Endothelial cell (in vitro differentiated cells): ENCODE measurements at places on chromosomes 13 and 19. TPM values are rescaled to one million over a fixed set of nuclear protein-coding genes. Genes with fewer than 3 reads are reported as not detected.

The C19orf81 gene
- not detected for total RNA-seq

DNA sequence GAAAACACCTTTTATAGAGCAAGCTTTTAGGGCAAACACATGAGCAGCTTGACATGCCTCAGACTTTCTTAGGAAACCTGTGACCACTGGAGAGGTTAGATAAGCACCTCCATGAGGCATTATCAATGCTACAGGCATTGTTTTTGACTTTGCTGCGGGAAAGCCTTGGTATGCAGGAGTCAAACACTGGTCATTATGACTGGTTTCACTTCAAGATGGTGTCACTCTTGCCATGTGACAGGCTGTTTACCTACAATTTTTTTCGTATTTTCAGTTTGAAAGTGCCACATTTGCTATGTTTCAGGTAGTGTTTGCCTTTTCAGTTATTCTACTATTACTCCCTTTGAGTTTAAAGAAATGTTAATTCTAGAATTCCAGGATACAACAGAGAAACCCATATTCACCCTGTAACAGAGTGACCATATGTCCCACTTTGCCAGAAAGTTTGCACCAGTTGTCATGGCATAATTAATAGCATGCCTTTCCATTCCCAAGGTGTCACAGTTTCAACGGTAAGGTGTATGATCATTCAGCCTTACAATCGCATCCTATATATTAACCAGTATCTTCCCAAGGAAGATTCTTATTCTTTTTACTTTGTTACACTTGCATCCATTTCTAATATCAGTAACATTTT is 33.0 kb downstream of the USP12 start:
- no peak for DNase-seq

DNA sequence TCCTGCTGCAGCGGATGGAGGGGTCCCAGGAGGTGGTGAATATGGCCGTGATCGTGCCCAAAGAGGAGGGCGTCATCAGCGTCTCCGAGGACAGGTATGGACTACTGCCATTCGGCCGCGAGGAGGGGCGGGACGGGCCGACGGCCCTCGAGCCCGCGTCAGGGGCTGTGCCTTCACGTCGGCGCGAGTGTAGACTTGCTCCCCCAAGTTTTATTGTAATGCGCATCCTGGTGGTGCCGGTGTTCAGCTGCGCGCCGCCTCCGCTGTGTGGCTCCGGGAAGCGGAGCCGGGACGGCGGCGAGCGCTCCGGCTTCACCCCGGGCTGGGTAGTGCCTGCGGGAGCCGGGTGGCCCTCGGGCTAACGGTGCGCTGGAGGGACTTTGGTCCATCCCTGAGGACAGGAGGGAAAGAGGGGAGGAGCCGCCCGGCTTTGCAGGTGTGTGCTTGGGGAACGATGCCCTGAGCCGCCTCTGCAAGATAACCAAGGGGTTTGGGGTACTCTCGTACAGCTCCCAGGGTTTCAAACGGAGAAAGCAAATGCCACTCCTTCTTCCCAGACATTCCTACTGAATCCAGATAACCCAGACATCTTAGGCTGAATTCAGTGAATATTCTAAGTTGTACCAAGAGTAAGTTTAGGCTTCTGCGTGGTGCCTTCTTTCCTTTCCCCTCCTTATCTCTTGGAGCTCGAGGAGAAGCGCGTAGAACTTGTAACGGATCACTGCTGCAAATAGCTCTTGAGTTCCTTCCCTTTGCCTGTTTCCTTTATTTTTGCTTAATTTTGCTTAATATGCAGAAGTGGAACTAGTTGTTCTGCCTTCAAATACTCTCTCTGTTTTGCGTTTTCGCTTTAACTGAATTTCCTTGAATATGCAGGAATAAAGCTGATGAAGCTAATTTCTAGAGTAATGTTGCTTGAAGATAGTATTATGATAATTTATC is 740 bp downstream of the WDFY2 start:
- peak; percentile 59 for DNase-seq

GRCh38 chr19:20388706-20389225 is 176.8 kb downstream of the ZNF737 start:
- no peak for DNase-seq

GRCh38 chr13:59865398-59865797 is 298.3 kb downstream of the DIAPH3 start:
- no peak for DNase-seq

DNA sequence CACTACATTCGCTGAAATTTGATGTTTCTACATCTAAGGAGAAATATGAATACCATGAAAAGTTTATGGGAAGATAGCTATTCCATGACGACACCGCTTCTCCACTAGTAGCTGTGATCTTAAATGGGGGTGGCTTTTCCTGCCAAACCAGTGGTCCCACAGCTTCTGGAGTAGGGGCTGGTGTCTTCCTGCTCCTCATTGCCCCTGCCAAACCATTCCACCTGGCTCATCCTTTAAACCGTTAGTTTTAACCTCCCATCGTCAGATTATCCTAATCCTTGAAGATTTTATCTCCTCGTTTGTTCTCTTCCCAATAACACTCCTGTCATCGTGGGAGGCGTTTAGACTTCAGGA is 568 bp upstream of the ZNF230 start:
- no peak for DNase-seq

The CYSLTR2 gene
- total RNA-seq, result not detected

The FXYD1 gene
- total RNA-seq, result not detected

- no peak for DNase-seq
These were observed 32.5 kb downstream of the ZNF527 start for GRCh38 chr19:37403403-37403802.

DNA sequence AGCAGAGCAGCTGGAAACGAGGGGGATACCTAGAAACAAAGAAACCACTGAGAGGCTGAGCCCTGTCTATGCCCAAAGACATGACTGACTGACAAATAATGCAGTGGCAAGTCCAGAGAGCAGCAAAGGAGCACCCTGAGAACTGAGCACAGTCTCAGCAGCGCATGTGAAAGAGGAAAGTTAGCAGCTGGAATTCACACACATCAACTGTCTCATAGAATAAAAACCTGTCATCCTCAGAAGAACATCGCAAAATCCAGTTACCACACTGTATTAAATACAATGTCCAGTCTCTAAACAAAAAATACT is 24.1 kb upstream of the DLEU7 start:
- no peak for DNase-seq

- DNase-seq, result no peak
These were observed 836.4 kb downstream of the SLITRK6 start for GRCh38 chr13:84962849-84963248.

DNA sequence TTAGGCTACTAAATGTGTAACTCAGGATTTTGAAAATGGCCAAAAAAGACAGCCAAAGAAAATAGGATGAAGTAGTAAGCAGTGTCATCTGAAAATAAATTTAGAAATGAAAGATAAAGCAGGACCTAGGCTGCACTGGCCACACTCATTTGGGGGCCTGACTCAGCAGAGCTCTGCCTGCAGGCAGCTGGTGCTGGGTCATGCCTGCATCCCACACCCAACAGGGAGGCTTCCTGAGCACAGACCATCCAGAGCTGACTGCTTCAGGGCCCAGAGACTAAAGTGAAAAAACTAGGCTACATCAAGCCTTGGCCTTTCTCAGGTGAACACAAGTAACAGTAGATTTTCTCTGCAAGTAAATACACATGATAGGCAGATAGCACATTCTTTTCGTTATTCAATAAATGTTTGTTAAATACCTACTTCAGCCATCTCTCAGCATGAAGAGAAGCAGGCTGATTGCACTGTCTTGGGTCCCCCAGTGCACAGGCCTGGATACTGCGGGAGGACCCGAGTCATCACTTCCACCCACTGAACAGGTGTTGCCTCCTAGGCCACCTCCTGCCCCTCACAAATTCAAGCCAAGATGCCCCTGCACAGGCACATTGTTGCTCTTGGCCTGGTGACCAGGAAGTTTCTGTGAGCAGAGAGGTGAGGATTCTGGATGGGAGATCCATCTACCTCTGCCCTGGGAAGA is 284.0 kb downstream of the OXGR1 start:
- DNase-seq, result no peak

- peak; percentile 30 for DNase-seq
These were observed at the start of gene TNFSF11 for GRCh38 chr13:42574011-42574410. TNFSF11 (plus strand) TSS chr13:42574152; CDS start chr13:42574304, 152 bp downstream.

- DNase-seq, result no peak
These were observed 4.3 kb upstream of the NAXD start for GRCh38 chr13:110610955-110611595.

DNA sequence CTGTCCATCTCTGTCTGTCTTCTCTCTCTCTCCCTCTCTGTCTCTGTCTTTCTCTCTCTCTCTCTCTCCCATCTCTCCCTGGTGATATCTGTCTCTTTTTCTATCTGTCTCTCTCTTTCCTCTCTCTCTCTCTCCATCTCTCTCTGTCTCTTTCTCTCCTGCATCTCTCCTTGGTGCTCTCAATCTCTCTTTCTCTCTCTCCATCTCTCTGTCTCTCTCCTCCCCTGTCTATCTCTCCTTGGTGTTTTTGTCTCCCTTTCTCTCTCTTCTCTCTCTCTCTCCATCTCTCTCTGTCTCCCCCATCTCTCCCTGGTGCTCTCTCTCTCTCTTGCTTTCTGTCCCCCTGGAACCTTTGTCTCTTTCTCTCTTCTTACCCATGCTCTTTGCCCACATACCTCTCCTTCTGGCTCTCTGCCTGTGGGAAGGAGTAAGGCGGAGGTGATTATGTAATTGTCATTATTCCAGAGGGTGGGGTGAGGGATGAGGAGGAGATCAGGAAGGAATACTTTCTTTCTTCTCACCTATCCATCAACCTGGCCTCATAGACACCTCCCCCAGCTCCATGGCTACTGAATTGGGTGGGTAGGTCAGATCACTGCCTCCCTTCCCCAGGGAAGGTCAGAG is 30.9 kb upstream of the CYP2B6 start:
- no peak for DNase-seq

DNA sequence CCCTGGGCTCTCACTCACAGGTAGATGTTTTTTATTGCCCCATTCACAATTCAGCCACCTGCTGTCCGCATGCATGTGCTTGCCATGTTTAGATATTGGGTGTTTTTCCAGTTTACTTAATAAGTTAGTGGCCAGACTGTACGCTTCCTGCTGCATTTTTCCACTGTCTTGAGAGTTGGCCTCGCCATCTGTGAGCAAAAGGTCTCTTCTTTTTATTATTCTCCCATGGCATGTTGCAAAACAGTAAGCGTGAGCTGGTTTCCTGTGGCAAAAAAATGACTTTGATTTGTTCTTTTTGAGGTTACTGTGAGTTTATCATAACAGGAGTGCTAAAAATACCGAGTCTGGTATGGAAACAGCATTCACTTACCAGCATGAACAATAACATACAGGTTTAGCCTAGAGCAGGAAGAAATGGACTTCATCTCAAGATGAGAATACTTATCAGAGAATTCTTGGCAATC is 46.0 kb downstream of the SAE1 start:
- no peak for DNase-seq
